IPS DF 19.7 (cell line): ENCODE measurements at places on chromosomes 7 and 10.

- no peak for DNase-seq
Measured at GRCh38 chr10:36555036-36555435, 570.4 kb upstream of the ANKRD30A start.

- no peak for DNase-seq
Measured at GRCh38 chr7:104973227-104973626, 40.8 kb upstream of the KMT2E start.

- no peak for DNase-seq
Measured at GRCh38 chr10:76981251-76981650, 656.4 kb downstream of the KCNMA1 start.

DNA sequence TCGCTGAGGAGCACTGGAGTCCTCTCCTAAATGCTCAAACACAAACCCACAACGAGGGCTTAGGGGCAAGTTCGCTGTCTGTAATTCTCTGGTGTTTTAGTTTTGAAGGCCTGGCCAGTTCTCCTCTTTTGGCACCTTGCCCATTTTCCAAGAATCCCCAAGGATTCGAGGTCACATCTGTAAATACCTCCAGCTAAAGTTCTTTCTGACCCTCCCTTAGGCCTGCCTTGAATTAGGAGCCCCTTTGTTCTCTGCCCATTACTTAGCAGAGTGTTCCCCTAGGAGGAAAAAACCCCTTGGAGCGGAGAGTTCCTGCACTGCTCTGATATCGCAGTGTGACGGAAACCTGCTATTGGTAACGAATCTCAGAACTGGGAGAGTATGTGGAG is 743 bp upstream of the PYROXD2 start:
- no peak for DNase-seq

DNA sequence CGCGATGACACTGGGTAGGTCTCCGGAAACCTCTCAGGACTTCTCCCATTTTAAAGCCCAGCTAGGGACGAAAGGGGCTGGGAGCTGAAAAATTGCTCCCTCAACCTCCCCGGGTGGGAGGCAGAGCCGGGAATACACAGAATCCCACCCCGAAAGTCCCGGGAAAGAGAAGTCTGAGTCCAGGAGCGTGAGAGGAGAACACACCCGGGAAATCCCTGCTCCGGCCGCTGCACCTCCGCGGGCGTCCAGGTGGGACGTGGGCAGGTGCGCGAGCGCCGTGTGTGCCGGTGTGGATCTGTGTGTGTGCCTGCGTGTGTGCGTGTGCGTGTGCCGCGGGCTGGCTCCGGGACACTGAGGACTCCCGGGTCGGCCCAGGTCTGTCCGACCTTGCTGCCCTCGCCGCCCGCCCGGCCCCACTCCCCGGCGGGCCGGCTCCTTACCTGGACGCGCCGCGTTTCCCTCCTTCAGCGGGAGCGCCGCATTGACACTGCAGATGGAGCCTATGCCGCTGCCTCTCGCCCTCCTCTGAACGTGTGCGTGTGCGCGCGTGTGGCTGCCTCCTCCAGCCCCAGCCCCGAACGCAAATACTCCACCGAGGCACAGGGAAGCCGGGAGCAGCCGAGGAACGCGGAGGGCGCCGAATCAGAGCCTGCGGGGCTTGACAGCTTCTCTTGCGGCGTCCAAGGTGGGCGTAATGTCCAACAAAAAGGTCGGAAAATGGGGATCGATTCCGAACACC is at the start of gene PLXNA4:
Gene PLXNA4 (minus strand): TSS at position 489 of the 739 bp plus-strand sequence. CDS start 67,777 bp downstream, outside the sequence.
- no peak for DNase-seq

DNA sequence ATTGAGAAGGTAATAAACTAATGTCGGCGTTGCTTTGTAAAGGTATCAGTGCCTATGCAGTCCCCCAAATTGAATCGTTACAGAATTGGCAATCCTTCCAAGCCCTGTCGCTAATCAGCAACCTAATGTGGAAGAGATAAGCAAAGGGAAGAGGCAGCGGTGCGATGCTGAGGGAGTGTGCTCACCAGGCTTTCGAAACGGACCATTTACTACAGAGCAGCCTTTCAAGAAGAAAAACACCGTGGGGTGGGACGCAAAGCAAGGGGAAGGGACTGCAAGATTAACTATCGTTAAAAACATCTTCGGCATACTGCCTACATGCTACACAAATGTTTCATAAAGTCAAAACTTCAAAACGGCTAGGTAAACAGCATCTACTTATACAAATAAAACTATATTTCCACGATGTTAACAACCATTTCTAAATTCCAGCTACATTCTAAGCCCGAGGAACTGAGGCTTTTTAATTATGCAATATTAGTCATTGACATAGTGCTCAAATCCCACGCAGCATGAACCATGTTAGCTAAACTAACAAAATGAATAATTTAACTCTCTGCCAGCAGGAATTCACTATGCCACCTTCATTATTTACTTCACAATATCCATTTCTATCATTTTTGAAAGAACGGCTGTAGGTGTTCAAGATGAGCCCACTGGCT is 85.2 kb downstream of the CHCHD3 start:
- no peak for DNase-seq

DNA sequence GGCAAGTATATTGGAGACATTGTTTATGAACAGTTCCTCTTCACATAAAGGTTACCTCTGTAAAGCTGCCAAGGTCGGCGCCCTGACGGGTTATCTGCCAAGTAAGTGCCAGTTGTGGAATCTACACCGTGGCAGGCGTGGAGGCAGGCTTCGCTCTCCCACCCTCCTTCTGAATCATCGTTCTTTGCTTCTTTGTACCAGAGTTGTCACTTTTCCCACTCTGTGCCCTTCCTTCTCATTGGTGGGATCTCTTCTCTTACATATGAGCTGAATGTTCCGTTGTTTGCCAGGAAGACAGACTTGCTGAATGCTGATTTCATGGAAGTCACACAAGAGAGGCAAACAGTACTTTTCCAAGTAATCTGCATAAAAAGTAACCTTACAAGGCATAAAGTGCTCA is 40.6 kb upstream of the PTPRZ1 start:
- no peak for DNase-seq

DNA sequence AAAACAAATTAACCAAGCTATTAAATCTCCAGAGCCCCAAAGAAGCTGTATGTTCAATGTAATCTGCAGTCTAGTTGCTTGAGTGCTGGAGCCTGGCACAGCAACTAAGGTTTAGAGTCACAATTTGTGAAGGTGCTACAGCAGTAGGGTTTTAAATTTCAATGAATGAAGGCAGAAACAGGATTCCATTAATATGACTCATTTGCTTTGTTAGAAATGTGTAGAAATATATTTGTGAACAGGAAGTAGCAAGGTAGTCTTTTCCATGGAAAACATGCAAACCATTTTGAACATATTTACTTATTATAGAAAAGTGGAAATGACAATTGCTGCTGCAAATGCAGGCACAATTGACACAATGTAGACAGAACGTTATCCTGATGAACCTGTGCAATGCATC is 149.0 kb upstream of the STEAP4 start:
- DNase-seq = no peak

DNA sequence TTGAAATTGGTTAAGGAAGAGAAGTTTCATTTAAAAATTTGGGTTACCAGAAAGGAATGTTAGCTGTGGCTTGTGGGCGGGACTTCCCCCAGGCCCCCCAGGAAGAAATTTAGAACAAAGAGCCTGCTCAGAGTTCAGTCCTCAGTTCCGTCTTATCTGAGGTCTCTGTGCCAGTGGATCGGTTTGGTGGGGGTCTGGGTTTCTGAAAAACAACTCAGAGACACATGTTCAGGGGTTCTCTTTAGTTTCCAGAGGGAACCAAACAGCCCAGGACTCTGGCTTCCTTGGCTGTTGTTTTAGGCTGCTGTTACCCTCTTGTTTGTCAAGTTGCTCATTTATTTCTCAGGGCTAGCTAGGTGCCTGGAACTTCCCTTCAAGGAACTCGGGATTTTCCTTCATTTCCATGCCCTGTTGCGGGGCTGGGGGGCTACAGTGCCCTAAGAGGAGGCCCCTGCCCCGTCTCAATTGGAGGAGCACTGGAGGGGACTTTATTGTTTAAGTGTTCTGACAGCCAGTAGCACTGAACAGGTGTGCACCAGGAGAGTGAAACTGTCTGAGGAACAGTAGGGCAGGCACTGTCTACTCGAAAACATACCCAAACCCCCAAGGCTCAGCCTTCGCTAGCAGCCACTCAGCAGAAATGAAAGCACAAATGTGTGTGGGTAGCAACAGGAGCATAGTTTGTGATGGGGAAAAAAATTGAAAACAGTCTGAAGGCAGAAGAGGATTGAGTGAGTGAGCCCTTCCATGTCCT is 59.9 kb downstream of the ALOX5 start:
- DNase-seq = no peak

DNA sequence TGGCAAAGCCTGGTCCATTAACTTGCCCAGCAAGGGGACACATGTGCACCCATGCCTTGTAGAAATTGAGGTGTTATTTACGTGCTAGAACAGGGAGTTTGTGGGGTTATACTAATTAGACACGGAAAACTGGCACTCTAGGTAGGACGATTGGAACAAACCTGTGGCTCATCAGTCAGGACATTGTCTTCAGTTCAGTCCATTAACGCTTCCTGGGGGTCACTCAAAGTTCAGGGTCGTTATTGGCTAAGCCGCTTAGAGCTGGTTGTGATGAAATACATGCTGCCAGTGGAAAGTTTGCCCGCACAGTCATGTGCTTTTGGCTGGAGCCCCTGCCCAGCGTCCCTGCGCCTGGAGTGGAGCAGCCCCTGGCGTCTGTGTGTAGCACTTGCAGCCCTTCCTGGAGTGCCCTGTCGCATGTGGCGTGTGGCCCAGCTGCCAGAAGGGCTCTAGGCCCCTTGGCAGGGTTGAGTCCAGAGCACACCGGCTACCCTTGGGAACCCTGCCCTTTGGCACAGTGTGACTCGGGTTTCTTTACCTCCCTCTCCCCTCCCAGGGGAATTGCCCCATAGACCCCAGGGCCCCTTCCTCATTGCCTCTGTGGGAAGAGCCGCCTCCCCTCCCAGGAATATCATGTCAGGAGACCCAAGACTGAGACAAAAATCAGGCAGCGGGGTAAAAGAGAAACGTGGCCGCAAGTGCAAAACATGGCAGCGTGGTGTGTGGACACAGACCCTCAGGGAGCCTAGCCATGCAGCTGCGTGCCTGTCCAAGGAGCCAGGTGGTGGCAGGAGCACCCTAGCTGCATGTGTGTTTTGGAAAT is 9.8 kb downstream of the ZNF775 start:
- no peak for DNase-seq

GRCh38 chr10:32957341-32958084 is 517 bp downstream of the ITGB1 start:
- DNase-seq = no peak

- DNase-seq = no peak
Measured at GRCh38 chr7:158789842-158790241, 39.5 kb downstream of the ESYT2 start.

DNA sequence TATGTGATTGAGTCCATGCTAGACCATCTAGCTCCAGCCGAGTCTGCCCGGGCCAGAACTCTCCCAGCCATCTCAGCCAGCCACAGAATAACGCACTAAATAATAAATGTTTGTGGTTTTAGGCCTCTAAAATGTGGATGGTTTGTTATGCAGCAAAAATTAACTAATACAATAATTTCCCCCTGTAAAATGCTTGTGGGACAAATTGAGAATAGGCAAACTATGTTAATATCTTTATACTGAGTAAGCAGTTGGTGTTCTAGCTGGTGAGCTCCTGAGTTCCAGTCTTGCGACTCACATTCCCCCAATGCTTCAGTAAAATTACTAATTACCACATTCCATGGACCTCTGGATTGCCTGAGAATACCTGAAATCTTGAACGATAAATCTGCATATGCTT is 316.8 kb upstream of the NFE2L3 start:
- DNase-seq = no peak

- no peak for DNase-seq
Measured at GRCh38 chr10:86243651-86244155, 122.9 kb downstream of the GRID1 start.

DNA sequence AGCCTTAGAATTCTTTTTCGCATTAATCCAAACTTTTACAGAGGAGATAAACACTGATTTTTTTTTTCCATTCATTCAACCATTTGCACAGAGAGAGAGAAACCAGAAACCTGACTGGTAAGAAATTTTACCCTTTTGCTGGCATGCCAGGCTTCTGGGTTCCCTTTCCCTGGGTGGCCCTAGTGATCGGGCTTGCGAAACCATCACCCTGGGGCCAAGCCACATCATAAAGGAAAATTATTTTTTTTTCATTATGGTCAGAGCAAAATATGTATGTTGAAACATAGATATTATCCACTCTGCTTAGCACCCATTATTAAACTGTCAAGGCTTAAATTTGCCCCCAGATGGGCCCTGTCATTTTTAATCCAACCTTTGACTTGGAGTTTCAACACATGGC is 55.4 kb upstream of the INHBA start:
- DNase-seq = no peak

DNA sequence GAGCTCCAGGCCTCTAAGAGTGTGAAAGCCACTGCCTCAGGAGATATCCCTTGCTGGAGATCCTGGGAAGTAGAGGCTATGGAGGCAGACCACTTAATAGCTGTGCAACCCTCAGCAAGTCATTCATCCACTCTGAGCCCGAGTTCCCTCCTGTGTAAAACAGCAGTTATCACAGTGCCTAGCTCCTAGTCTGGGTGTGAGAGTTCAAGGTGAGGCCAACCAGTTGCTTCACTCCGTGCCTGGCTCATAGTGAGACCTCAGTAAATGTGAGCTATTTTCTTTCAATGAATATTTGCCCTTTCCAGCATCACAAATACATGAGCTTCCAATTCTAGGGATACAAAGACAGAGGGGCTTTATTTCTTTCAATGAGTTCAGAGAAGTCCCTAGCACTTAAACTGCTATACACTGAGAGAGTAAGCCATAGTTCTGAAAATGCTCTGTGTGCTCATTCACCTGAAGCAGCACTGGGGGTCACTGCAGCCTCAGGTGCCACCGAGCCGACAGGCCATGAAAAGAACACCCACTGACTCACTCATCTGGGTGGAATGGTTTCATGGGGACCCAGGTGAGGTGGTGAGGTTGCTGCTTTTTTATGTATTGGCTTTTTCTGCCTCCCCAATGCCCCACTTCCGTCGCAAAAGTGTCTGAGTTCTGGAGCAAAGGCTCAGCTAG is 259.8 kb downstream of the KCNMA1 start:
- no peak for DNase-seq

DNA sequence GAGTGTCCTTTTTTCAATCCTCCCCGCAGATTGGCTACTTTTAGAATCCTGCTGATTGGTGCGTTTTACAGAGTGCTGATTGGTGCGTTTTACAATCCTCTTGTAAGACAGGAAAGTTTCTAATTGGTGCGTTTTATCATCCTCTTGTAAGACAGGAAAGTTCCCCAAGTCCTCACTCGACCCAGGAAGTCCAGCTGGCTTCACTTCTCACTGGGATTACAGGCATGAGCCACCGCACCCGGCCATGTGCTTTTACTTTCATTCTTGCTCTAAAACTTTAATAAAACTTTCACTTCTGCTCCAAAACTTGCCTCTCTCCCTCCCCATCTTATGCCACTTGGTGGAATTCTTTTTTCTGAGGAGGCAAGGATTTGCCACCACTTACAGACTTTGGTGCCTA is 17.0 kb upstream of the WAPL start:
- no peak for DNase-seq

- DNase-seq = no peak
Measured at GRCh38 chr10:97003804-97004201, 171.7 kb downstream of the LCOR start.

GRCh38 chr7:57388761-57389160 is 61.2 kb upstream of the ZNF716 start:
- no peak for DNase-seq

GRCh38 chr7:99142727-99143520 is 984 bp downstream of the SMURF1 start:
- DNase-seq = peak; percentile 56
